ENCODE measurements at places on chromosomes 11 and 22. TPM values are rescaled to one million over a fixed set of nuclear protein-coding genes. Genes with fewer than 3 reads are reported as not detected.

Gene NECTIN1
- 4.3 TPM for total RNA-seq

- no peak for DNase-seq
These were observed 103.7 kb downstream of the PICALM start for GRCh38 chr11:85965202-85965601.

- no peak for DNase-seq
These were observed 159.2 kb upstream of the DDI1 start for GRCh38 chr11:103877221-103877620.

DNA sequence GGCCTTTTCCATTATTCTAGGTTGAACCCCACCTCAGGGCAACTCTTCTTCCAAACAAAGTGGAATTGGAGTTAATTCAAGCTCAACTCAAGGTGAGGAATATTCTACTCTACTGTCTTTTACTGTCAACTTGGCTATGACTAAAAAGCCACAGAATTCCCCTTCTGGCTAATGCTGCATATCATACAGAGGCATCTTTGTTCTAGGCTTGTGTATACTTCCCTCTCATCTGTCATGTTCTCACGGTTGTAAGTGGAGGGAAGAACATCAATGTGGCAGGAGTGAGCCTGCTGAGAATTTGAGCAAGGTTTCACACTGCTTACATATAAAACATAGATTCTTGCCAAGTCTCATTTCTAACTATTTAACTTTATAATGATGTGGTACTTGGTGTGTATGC is 921.4 kb upstream of the CNTN5 start:
- no peak for DNase-seq

Gene SLC22A8
- not detected for total RNA-seq

DNA sequence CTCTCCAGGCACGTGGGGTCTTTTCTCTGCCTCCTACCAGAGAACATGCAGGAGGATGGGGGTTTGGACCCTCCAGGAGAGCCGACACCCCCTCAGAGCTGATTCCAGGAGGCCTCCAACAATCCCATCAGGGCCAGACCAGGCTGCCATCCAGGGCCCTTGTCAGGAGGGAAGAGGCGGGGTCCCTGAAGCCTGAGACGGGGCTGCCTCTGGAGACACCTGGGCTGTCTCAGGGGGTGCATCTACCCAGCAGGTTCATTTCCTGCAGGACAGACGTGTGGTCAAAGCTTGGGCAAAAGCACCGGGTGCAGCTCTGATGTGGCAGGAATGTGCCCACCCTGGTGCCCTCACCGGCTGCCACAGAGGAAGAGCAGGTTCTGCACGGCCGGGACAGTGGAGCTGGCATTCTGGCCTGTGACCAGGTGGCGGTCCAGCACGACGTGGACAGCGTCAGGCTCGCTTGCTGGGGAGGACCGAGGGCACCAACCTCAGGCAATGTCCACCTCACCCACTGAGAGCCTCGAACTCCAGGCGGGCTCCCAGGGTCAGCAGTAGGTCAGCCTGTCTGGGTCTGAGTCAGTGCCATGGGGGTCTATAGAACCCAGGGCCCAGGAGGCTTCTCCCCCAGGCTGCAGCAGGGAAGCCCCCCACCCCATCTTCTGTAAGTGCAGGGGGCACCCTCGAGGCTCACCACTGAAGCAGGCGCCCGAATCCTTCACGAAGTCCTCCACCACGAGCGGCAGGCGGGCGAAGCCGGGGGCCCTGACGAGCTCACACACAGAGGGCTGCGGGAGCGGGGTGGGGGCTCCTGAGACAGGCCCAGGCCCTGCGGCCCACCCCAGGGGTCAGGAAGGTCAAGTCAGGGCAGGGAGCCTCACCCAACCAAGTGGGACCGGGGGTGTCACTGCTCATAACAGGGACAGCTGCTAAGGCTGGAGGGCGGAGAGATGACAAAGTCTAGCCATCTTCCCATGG is 6.4 kb downstream of the GATD1 start:
- no peak for DNase-seq

GRCh38 chr22:38114484-38115398 is 4.3 kb upstream of the BAIAP2L2 start:
- DNase-seq, result peak; percentile 91

- DNase-seq, result no peak
These were observed 1.3 kb downstream of the PARVB start for GRCh38 chr22:44025171-44026065.

- no peak for DNase-seq
These were observed 48.6 kb downstream of the PISD start for GRCh38 chr22:31613286-31613903.

DNA sequence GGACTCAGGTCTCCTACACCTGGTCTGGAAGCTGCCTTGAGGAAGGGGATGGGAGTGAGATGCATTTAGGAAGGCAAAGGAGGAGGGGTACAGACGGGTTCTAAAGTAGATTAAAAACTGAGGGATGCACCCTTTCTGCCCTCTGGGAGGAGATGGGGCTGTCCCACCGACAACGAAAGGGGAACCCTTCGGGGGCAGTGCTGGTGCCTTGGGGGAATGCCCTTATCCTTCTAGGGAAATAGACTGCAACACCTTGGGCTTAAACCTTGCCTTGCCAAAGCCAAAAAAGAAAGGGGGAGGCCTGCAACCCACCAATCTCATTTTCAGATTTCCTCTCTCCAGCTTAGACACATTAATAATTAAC is 89.8 kb downstream of the PLEKHA7 start:
- no peak for DNase-seq

DNA sequence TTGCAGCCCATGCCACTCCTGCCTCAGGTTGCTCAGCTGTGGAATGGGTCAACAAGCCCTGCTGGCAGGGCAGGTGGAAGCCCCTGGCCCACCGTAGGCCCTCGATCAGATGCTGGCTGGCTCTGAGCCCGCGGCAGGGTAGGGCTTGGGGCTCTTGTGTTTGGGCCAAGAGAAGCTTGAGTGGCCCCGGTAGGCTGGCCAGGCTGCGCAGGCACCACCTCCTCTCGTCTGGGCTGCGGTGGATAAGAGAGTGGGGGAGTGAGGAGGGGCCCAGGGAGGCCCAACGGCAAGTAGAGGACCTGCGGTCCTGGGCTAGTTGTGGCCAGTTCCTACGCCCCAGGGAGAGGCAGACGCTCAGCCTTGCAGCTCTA is 115.2 kb downstream of the CEP164 start:
- DNase-seq, result no peak
